ENCODE measurements at places on chromosomes 16 and 17.
A peak's percentile ranks its signal among the peaks of the same experiment; 100 is the strongest.

GRCh38 chr17:2070241-2071023, 15.5 kb downstream of the HIC1 start:
- DNase-seq, result no peak

- no peak for DNase-seq
Measured at GRCh38 chr17:81065500-81065899, 30.5 kb downstream of the BAIAP2 start.

DNA sequence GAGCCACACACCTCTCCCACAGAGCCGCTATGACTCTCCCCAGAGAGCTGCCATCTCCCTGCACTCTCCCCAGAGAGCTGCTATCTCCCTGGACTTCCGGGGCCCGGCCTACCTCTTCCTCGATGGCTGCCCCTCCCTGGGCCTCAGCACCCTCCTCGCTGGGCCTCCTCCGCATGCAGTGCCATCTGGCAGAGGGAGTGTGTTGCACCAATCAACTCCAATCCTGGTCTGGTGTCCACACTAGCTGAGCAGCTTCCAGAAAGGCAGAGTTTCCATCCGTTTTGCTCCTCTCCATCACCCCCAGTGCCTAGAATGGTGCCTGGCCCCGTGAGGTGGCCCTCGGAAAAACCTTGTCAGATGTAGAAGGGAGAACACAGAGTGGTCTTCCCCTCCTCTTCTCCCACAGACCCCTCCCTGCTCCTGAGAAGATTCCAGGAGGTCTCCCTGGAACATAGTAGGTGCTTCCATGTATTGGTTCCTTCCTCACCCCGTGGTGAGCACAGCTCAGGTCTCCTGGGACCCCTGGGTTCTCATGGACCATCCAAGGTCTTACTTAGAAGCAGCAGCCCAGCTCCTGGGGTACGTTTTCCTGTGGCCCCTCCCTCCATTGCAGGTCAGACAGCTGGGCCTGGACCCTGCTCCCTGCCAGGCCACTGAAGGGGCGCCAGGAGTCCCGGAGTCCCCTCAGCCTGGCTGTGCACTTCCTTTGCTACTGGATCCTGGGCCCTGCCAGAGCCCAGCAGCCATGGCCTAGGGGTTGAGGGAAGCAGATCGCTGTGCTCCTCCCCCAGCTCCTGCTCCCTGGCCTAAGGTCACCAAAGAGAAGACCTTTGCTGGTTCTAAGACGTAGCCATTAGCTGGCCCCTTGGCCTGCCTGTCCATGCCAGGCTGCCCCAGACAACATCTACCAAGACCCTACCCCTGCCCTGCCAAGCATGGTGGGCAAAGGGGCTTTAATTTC, 233.8 kb upstream of the GSE1 start:
- DNase-seq, result no peak

DNA sequence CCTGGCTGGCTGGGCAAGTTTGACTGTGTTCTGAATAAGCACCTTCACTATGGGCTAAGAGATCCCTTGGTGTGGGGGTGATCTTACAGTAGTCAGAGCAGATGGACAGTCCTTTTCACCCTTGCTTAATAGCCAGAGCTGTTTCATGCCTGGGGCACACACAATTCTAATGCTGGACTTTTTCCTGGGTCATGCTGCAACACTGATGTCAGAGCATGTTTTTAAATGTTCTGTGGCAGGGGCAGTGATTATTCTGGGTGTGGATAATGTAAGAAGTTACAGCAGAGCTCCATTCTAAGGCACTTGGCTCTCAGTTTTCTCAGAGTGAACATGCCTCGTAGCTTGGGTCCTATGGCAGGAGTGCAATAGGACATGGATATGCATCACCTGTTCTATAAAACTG, 4.0 kb upstream of the CD68 start:
- DNase-seq, result no peak

GRCh38 chr17:69300222-69300621, 26.7 kb downstream of the ABCA5 start:
- no peak for DNase-seq

DNA sequence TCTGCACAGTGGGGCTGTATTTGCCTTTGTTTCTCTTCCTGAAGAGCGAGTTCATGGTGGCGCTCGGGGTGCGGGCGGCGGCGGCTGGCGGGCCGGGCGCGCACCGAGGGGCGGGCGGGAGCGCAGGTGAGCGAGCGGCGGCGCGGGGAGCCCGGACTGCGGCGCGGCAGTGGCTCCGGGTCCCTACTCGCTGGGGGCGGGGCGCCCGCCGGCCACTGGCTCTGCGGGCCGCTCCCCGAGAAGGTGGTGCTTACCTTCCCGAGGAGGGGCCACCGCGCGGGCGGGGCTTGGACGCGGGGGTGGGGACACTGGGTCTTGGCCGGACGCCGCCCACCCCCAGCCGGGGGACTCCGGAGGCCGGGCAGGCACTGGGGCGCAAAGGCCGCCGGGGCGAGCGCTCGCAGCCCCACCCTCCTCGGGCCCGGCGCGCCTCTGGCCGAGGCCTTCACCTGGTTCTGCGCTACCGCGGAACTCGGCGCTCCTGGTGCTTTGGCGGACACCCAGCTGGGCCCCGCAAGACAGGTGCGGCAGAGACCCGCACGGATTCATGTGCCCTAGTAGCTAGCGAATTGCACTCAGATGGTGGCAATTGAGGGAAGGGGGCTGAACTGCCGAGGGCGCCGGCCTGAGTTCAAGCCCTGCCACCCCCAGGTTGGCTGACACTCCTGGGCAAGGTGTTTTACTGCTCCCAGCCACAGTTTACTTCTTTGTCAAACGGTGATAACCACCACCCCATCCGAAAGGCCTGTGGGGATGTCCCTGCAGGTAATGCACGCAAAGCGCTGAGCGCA, at the start of gene PPL:
Gene PPL, minus strand, starts transcription at position 158 of the 791 bp plus-strand sequence. Its CDS starts 103 bp downstream, at position 55.
- DNase-seq, result no peak

GRCh38 chr16:81836279-81837054, 57.4 kb downstream of the PLCG2 start:
- DNase-seq, result no peak

DNA sequence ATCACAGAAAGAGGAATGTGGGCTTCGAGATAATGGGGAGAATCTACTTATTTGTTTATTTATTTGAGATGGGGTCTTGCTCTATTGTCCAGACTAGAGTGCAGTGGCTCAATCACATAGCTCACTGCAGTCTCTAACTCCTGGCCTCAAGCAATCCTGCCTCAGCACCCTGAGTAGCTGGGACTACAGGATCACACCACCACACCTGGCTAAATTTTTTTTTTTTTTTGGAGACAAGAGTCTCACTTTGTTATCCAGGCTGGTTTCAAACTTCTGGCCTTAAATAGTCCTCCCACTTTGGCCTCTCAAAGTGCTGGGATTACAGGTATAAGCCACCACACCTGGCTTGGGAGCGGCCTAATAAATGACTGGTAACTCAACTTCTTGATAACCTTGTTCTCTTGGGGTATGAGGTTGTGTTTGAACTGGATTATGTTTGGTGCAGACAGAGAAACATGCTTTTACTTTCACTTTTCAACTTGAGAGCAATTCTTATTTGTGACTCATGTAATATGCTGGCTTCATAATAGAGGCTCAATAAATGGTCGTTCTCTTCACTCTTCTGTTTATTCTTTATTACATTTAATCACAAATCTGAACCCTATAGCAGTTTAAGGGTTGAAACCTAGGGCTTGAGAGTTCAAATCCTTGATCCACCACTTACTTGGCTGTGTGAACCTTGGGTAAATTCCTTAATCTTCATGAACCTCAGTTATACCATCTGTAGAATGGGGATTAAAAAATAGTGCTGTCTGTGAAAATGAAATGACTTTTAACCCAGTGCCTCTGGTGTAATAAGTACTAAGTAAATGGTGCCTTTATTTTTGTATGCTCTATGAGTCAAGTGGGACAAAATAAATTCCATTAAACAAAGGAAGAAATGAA, 129.1 kb upstream of the HS3ST2 start:
- no peak for DNase-seq

DNA sequence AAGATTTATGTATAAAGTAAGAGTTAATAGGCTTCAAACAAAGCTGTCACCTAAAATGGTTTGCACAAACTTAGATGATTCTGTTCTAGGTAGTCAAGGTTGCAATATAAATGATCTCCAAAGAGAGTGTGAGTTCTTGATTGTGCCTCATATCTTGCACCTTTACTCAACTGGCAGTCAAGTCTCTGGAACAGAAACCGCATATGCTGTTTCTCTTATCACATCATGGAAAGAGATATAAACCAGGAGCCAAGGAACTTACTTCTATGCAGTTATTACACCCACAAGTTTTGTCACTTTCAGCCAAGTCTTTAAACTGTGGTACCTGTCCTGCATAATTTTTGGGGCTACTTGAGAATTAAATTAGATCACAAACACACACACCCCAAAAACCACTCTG, 5.2 kb downstream of the SSH2 start:
- no peak for DNase-seq

DNA sequence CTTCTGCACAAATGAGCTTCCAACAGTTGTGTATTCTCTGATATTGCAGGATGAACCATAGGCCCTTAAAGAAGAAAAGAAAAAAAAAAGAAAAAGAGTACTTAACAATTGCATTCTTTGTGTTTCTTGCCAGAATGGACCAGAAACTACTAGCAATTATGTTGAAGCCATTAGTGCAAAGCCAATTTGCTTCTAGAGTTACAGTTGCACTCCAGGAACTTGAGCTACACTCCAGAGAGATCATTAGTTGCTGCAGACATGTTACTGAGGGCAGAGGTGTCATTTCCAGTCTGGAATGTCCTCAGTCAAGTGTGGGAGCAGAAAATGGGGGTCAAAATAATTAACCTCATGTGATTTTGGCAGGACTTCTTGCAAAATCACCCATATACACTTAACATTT, 85.6 kb upstream of the CCL2 start:
- DNase-seq, result no peak

- DNase-seq, result no peak
Measured at GRCh38 chr16:67783353-67783725, 23.0 kb downstream of the RANBP10 start.

DNA sequence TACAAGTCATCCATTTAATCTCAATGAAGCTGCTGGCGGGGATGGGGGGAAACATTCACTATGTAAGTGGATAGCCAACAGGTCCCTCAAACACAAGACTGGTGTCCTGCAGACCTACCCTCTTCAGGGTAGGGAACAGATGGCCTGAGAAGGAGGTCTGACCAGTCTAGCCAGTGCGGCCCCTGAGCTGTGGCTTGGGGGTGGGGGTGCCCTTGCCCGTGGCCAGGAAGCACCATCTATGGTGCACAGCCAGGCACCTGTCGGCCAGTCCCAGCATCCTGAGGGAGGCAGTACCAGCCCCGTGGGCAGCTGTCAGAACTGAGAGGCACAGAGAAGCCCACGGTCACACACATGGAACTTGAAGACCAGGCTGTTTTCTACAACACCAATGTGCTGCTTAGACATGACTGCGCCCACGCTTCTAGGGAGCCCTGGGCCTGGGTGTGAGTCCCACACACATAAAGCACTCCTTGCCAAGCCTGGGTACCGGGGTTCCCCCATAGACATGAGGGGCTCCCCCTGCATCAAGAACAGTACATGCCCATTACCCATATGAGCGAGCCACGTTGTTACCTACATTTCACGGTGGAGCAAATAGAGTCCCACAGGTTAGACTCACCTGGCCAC, 40.9 kb downstream of the RMI2 start:
- DNase-seq, result no peak

- DNase-seq, result no peak
Measured at GRCh38 chr17:37359682-37360188, 16.1 kb upstream of the C17orf78 start.

GRCh38 chr17:19909139-19909538, 41.4 kb upstream of the ULK2 start:
- DNase-seq, result no peak

DNA sequence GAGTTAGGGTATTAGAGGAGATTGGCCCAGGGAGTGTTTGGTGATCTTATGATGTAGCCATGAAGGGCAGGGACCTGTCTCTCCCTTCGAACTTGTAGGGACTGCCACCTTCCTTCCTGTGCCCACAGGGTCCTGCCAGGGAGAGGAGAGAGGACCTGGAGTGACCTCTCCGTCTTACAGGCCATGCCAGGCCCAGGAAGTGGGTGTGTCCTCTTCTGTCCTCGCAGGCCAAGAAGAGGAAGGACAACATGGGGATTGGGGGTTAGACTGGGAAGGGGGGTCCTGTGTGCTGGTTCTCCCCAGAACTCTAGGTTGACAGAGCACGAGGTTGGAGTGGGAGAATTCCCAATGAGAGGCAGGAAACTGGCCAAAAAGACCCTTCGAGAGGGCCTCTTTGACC, 43.4 kb upstream of the TAC4 start:
- no peak for DNase-seq

GRCh38 chr16:61831351-61831917, 204.8 kb downstream of the CDH8 start:
- DNase-seq, result no peak

DNA sequence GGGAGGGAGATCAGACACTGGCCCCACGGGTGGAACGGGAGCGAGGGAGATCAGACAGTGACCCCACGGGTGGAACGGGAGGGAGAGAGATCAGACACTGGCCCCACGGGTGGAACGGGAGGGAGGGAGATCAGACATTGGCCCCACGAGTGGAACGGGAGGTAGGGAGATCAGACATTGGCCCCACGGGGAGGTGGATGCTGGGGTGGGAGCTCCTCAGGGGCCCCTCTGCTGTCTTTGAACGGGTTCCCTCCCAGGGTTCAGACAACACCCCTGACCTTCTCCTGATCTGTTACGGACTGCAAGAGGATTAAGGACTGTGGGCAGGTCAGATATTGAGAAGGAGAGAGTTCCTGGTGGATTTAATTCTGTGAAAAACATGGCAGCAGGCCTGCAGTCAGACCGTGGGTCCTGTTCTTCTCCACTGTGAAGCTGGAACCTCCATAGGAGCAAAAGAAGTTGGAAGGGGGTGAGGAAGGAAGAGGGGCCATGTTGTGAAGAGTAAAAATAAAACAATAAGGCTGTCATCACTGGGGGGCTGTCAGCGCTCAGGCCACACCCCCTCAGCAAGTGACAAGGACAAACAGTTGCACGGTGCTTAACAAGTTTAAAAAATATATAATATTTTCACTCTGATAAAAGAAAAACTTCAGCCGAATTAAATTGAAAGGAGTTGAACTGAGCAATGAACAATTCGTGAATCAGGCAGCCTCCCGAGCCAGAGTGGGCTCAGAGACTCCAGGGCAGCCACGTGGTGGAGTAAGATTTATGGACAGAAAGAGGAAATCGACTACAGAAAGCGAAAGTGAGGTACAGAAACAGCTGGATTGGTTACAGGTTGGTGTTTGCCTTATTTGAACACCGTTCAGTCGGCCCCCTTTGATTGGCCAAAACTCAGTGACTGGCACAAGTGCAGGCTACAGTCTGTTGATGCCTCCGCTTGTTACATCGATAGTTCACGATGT, 348.7 kb upstream of the TNRC6C start:
- peak; percentile 63 for DNase-seq

- DNase-seq, result peak; percentile 80
Measured at GRCh38 chr16:58511933-58512815, 3.1 kb upstream of the SETD6 start.

DNA sequence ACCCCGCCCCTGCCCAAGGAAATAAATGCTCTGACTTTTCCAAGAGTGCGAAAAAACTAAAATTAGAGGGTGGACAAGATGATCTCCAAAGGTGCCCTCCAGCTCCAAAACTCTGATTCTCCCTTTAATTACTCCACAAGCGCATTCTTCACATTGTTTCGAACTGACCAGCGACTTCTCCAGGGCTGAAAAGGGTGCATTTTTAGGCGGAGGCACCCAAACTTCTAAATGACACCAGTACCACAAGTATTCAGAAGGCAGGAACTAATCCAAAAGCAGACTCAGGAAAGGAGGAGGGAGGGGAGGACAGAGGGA, 750 bp downstream of the ZFHX3 start:
- no peak for DNase-seq
